COR-L47 (cell line): ENCODE measurements at places on chromosomes 4 and X.

DNA sequence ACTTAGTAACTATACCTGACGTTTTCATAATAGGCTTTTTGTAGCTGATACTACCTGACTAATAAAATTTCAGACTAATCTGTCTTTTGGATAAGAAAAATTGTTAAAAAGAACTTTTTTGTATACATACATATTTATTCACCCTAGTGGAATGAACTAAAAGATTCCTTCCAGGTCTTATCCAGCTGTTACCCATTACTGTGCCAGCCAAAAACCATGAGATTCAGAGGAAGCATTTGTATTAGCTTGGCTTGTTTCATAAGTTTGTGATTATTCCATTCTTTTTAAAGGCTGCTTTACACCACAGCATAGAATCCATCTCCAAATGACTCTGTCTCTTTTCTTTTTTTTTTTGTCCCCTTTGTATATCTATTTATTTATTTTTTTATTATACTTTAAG is 149.4 kb downstream of the FAT4 start:
- no peak for DNase-seq

DNA sequence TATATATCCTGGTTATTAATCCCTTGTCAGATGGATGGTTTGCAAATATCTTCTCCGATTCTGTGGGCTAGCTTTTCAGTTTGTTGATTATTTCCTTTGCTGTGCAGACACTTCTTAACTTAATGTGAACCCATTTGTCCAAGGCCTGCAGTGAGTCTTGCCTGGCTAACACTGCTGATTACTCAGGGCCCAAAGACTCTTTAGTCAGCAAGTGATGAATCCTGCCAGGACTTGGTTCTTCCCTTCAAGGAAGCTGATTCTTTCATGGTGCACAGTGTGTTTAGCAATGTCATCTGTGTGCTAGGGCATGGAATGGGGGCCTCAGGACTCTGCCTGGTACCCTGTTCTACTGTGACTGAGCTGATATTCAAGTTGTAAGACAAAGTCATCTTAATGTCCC is 81.8 kb upstream of the TEX13A start:
- no peak for DNase-seq

DNA sequence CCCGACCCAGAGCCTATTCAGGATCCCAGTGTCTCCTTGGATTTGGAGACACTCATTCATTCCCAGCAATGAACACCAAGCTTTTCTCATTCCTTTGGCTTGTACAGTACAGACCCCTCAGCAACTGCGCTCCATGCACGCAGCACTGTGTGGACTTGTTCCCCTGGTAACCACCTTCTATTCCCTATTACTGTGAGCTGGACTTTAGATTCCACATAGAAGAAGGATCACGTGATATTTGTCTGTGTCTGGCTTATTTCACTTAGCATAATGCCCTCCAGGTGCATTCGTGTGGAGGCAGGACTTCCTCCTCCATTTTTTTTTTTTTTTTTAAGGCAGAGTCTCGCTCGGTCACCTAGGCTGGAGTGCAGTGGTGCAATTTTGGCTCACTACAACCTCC is 106.4 kb downstream of the PHKA2 start:
- DNase-seq = no peak

DNA sequence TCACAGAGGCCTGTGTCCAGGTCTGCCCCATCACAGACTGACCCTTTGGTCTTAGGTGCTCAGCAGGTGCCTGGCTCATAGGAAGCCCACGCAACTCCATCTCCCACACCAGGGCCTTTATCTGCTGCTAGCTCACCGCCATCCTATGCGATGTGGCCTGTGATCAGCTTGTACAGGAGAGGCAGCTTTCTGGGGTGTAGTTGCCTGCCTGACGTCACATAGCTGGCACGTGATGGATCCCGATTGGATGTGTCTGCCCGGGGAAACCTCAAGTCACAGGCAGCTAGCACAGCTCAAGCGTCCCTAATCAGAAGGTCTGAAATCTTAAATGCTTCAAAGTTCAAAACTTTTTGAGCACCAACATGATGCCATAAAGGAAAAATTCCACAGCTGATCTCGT is 41.2 kb upstream of the CLDN34 start:
- no peak for DNase-seq

GRCh38 chrX:152930516-152930915 is 32.6 kb downstream of the ZNF185 start:
- DNase-seq = no peak
